ENCODE measurements at places on chromosomes 16 and 17.

GRCh38 chr17:48611681-48612455, 1.1 kb upstream of the HOXB7 start:
- no peak for DNase-seq

- no peak for DNase-seq
These were observed 22.0 kb upstream of the TACO1 start for GRCh38 chr17:63578769-63579111.

DNA sequence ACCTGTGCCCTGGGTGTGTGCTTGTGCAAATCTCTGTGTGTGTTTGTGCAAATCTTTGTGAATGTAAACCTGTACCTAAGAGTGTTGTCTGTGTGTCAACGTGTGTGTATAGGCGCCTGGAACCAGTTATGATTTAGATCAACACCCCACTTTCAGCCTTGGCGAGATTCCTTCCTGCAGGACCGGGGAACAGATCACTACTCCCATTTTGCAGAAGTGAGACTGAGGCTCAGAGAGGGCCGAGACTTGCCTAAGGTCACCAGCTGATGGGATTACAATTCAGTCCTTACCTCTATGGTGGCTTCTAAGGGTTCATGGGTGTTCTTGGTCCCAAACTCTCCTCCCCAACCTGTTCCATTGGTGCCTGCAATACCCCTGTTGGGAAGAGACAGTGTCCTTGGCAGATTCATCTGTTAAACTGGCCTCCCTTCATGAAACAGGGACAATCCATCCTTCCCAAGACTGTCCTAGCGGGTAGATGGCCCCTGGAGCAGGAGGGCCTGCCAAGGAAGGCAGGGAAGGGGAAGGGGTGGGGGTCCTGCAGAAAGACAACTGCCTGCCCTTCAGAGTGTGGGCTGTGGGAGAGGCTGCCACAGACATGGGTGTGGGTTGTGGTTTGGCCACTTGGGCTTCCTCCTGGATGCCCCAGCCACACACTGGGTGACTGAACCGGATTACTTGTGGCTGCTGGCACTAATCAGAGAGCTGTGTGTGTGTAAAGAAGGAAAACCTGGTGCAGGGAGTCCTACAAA, 6.9 kb upstream of the MAPK7 start:
- no peak for DNase-seq

GRCh38 chr17:81511554-81511803, 1.1 kb downstream of the ACTG1 start:
- no peak for DNase-seq

DNA sequence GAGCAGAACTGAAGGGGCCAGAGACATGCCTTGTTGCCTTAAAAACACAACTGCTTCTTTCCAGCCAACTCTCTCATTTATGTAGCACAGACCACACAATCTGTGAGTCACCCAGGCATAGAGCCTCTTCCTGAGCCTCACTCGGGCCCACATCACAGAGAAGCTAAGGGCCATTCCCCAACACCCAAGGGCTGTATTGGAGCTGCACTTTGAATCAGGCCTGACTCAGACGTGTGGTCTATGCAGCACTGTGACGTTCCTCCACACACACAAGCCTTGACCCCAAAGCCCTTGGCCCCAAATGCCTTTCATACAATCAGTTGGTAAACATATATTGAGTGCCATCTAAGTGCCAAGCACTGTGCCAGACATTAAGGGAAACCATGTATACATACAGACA, 308.9 kb upstream of the DYNLRB2 start:
- no peak for DNase-seq

- no peak for DNase-seq
These were observed 41.9 kb upstream of the RBBP6 start for GRCh38 chr16:24497440-24497839.

GRCh38 chr17:46911311-46911710, 11.6 kb upstream of the GOSR2 start:
- DNase-seq = peak; percentile 13

DNA sequence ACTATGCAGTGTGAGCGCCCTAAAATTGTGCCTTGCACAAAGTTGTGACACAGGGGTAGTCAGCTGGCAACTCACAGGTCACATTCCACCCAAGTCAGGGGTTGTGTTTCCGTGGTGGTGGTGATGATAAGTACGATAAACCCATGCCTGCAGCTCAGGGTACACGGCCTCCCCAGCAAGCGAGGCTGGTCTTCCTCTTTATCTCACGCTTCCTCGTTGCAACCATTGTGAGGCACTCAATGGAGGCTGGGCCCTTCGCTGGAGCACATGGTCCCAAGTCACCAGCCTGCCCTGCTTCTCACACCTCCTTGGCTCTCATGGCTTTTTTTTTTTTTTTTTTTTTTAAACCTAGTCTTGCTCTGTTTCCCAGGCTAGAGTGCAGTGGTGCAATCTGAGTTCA, 307.5 kb downstream of the CPPED1 start:
- DNase-seq = no peak

GRCh38 chr17:13885953-13886889, 183.1 kb upstream of the COX10 start:
- DNase-seq = no peak

DNA sequence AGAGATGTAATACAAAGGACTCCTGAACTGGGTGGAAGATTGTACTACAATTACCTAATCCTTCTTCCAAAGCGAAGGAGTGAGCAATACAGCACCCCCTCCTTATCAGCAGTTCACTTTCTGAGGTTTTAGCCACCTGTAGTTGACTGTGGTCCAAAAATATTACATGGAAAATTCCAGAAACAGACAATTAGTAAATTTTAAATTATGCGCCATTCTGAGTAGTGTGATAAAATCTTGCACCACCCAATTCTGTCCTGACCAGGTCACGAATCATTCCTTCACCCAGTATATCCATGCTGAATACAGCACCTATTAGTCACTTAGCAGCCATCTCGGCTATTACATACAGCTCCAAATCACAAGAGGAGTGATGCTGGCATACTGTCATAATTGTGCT, 23.2 kb downstream of the VPS53 start:
- no peak for DNase-seq

- no peak for DNase-seq
These were observed 183.9 kb upstream of the HSBP1 start for GRCh38 chr16:83623892-83624291.

GRCh38 chr16:28279006-28279405, 13.3 kb upstream of the SBK1 start:
- no peak for DNase-seq

DNA sequence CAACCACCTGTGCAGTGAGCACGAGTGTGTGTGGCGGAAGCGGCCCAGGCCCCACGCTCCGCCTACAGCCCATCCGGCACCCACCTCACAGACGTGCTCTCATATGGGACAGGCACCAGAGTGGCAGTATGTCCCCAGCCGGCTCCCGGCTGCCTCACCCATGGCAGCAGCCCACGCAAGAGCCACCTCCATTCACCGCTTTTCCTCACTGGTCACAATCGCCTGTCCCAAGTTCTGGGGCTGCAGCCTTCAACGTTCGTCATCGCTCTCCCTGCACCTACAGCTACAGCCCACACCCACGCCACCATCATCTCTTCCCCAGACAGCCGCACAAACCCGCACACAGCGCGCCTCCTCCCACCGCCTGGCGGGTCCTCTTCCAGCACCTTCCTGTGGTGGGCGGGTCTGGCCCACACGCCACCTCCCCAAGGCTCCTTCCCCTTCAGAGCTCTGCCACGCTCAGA, 17.5 kb upstream of the TRAP1 start:
- no peak for DNase-seq

DNA sequence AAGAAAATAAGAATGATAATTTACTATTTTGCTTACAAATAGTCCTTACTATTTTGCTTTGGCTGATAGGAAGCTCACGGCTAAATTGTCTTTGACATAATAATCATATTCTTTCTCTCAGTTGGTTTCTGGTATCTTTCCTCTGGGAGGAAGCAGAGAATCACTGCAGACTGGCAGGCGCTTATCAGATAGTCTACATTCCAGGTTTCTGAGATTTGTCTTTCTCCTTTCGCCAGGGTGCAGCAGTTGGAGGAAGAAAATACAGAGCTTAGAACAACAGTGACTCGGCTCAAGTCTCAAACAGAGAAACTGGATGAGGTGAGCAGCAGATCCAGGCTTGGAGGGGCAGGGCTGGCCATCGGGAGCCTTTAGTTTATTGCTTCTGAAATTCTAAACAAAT, 136.1 kb downstream of the RAB11FIP4 start:
- no peak for DNase-seq

DNA sequence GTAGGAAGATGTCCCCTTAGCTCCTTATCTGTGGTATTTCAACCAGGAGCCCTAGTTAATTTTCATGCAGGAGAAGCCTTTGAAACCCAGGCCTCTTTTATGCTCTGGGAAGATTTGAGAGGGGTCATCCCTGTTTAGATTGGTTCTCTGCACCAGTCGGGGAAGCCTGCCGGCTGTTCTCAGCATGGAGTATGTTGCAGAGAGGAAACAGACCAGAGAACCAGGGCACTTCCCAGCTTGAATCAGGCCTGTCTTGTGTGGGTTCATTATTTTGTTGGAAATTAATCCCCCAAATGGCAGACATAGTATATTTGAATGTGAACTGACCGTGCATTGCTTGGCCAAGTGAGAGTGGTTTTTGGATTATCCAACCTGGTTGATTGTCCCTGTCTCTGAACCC, 1082.1 kb upstream of the RBFOX1 start:
- DNase-seq = no peak

DNA sequence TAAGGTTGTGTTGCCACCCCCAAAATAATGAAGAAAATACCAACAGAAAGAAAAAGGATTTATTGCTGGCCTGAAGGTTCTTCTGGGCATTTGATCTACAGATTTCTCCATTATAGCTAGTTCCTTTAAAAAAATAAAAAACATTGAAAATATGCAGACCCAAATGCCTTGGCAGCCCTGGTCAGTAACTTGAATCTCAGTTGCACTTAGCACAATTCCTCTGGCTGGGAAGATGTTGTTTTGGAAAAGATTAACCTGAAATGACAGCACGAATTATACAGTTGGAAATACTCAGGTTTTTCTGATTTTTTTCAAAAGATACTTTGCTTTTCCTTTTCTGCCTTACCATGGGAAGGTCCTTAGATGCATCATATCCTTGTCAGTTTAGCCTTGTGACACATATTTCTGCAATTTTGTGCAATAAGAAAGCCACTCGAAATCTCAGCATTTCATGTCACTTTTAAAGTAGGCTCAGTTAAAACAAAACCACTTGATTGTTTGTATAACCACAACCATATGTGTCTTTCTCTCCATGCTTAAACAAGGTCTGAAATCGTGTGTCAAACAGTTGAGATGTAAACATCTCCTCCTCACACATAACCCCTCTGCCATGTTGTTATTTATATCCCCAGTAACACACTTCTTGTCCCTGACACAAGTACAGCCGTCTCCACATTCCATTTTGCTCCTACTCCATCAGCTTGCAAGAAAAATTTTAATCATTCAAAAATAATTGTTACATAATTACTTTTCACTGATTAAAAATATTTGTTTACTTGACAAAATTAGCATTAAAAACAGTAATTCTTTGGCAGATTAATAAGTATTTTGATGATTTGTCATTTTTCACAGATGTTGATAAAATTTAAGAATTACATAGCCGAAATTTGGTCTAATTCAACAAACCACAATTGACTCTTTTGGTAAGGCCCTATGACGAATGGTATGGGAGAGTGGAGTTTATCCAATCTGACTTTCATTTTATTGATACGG, 61.1 kb downstream of the SIAH1 start:
- DNase-seq = peak; percentile 55

- DNase-seq = no peak
These were observed 408 bp downstream of the LMF1 start for GRCh38 chr16:970386-970765.

- DNase-seq = no peak
These were observed 10.8 kb downstream of the TMEM235 start for GRCh38 chr17:78242024-78242742.

- DNase-seq = no peak
These were observed 2.0 kb upstream of the TOP2A start for GRCh38 chr17:40419559-40420331.

GRCh38 chr16:51236583-51236982, 85.5 kb upstream of the SALL1 start:
- no peak for DNase-seq

DNA sequence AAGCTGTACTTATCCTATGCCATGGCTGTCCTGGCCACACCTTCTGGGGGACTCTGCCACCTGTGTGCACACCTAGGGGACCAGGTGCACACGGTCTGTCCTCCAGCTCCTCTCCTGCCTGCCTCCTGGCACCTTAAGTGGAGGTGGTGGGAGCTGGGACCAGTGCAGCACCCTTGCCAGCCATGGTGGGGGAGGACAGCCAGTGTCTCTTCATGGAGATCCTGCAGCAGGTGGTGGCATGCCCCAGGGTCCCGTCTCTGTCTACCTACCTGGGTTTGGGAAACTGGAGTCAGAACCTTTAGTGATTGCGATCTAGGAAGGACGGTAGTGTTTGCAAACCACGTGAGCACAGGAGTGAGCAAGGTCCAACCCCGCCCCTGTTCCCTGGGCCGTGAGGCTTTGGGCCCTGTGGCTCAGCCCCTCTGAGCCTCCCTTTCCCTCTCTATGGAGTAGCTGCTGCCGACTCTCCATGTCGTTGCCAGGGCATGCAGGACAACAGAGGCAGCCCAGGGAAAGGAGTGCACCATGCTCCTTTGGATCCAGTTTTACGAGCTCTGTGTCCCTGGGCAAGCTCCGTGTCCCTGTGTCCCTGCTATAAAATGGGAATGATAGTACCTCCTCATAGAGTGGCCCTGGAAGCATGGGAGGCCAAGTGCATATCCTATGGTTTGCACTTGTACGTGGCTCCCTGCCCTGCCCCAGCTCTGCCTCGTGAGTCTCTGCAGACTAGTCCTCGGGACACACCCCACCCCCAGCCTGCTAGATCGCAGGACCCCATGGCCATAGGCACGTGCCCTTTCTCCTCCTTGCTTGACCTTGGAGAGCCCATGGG, 7.1 kb downstream of the ADGRG1 start:
- DNase-seq = no peak

GRCh38 chr17:66652840-66653507, 181.9 kb upstream of the CACNG5 start:
- DNase-seq = no peak

DNA sequence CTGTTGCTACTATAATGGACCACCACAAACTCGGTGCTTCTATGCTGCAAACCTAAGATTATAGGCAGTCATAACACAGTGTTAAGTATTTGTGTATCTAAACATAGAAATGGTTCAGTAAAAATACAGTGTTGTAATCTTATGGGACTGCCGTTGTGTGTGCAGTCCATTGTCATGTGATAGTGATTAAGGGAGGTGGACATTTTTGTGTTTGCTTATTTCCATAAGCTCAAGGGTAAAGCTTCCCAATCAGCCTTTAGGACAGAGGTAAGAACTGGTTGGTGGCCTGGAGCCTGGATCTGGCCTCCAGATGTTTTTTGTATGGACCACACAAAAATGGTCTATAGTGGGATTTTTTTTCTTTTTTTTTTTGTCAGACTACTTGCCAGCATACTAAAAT, 29.9 kb downstream of the WWOX start:
- DNase-seq = no peak
